ENCODE measurements at places on chromosomes 16 and 17.

DNA sequence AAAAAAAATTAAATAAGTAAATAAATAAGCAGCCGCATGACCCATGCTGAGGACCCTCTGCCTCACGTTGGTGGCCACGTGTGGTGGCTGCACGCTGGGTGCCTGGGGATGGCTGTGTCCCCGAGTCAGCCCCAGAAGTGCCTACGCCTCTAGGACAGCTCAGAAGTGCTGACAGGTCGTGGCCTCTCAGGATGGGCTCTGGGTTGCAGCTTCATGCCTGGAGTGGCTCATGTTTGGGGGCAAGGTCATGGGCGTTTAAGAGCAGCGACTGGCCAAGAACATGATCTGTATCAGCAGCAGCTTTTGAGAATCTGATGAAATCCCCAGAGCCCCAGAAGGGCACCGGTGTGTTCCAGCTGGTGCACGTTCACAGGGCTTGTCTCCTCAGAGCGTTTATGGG, 26.8 kb upstream of the CAPN15 start:
- no peak for DNase-seq

DNA sequence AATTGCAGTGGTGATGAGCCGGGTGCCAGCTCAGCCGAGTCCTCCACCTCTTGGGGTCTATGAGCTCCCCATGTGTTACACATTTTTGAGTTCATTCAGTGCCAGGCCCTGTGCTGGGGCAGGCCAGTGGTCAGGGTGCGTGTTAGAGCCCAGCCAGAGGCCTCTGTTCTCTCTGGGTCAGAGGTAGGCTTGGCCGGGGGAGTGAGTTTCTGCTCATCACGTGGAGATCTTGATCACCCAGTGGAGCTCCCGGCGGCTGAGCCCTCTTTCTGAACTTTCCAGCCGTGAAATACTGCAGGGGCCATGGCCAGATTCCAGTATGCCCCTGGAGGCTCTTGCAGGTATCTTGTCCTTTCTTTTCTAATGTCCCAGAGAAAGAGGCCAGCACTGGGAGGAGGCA, 93.0 kb downstream of the RAP1GAP2 start:
- no peak for DNase-seq

GRCh38 chr17:40452216-40452787, 9.1 kb downstream of the IGFBP4 start:
- DNase-seq: no peak

DNA sequence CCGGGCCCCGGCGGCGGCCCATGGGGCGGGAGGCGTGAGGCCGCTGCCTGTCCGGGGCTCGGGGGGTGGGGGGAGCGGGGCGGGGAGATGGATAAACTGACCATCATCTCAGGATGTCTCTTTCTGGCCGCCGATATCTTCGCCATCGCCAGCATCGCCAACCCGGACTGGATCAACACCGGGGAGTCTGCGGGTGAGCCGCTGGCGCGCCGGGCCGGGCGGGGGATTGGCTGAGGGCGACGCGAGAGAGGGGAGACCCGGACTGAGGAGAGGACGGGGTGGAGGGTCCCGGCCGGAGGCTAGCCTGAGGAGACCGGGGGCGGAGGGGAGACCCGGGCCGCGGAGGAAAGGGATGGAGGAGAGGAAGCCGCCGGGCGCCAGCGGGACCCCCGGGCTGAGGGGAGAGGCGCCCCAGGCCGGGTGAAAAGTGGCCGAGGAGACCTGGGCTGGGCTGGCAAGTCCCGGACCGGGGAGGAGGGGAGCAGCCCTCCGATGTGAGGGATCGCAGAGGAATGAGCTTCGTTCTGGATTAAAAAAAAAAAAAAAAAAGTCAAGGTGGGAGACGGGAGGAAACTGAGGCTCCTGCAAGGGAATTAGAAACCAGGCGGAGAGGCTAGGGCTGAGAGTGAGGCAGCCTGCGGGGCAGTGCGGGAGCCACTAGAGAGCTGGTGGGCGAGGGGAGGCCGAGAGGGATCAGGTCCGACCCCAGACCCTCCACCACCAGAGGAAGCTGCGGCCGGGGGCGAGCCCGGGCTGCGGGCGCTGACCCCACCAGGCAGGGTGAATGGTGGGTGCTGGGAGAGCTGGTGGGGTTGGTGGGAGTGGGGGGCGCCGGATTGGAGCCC, 526 bp downstream of the MOSMO start:
- DNase-seq: no peak

GRCh38 chr16:50303041-50303604, 36.8 kb downstream of the ADCY7 start:
- no peak for DNase-seq

GRCh38 chr17:76193591-76193990, 46.7 kb downstream of the RNF157 start:
- DNase-seq: no peak

- DNase-seq: no peak
These were observed 9.5 kb upstream of the ARL4D start for GRCh38 chr17:43389046-43389947.

DNA sequence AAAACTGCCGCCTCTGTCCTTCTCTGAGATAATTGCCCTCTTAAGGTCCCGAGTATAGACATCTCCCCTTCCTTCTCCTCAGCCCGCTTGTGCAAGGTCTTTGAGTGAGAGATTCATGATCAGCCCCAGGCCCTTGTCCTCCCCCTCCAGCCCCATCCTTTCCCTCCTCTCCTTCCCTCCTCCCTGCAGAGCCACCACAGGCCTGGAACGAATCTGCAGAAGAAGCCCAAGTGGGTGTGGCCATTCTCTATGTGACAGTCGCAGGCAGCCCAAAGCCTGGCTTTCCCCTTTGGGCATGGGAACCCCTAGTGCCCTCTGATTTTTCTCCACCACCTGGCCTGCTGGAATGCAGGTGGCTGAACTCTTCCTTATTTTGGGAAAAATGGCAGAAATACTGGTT, 7.2 kb upstream of the NDRG4 start:
- peak; percentile 6 for DNase-seq

- DNase-seq: no peak
These were observed 487.2 kb downstream of the XYLT1 start for GRCh38 chr16:16983582-16983981.

DNA sequence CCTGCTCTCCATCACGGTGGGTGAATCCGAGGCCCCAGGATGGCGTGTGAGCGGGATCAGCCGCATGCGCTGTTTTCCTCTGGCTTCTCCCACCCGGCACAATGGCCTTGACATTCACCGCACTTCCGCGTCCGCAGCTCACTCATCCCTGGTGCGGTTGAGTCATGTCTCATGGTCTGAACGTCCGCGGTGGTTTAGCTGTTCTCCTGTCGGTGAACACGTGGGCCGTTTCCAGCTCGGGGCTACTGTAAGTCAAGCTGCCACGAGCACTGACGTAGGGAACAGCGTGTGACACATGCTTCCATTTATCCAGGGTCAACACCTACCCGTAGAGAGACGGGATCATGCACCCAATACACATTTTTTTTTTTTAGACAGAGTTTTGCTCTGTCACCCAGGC, 15.3 kb upstream of the CACNA1H start:
- no peak for DNase-seq

GRCh38 chr17:2093349-2093748, 38.4 kb downstream of the HIC1 start:
- DNase-seq: no peak

- no peak for DNase-seq
These were observed 10.1 kb downstream of the TNFRSF13B start for GRCh38 chr17:16961792-16962191.

DNA sequence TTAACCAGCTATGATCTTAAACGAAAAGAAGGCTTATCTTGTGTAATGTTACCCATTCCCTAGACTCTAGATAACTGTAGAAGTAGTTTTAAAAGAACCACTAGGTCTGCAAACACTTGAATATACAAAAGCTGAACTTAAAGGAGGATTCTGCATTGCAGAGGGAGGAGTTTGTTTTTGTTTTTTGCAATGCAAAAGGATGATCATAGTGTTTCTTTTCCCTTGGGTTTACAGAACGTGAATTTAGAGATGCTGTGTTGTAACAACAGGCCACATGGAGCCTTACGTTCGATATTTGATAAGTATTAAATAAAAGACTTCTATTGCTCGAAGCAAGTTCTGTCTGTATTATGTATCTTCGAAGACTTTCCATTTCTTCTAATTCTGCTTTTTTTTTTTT, 77.6 kb downstream of the CHD9 start:
- no peak for DNase-seq

GRCh38 chr16:75774197-75774596, 47.9 kb upstream of the CPHXL start:
- DNase-seq: no peak

- DNase-seq: peak; percentile 17
These were observed 623 bp downstream of the MBTPS1 start for GRCh38 chr16:84115919-84116719.

DNA sequence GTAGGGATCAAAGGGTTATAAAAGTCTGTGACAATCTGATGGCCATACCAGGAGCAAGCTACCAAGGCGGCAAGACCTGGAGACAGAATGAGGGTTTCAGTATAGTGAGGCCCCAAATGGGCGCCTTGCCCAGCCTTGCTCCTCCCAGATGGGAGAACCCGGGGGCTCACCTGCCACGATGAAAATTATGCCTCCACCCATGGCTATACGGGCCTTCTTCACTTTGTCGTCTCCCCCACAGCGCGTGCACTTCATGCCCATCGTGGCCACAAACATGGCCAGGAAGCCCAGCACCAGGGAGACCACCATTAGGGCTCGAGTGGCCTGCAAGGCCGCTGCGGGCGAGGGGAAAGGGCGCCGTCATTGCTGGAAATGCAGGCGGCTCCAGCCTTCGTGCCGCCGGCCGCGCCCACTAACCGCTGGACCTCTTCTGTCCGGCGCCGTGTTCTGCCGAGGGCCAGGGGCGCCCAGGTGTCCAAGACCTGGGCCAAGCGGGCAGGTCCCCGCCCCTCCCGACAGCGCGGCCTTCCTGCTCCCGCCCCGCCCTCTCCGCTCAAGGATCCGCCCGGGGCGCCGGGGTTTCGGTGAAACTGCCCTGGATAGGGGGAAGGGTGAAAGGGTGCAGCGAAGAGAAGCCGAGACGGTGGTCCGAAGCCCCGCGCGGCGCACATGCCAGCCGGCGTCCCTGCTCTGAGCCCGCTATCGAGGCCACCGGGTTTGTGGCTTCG, 1.5 kb downstream of the CLDN7 start:
- DNase-seq: peak; percentile 73

GRCh38 chr17:42403150-42403549, 14.9 kb upstream of the STAT3 start:
- no peak for DNase-seq

DNA sequence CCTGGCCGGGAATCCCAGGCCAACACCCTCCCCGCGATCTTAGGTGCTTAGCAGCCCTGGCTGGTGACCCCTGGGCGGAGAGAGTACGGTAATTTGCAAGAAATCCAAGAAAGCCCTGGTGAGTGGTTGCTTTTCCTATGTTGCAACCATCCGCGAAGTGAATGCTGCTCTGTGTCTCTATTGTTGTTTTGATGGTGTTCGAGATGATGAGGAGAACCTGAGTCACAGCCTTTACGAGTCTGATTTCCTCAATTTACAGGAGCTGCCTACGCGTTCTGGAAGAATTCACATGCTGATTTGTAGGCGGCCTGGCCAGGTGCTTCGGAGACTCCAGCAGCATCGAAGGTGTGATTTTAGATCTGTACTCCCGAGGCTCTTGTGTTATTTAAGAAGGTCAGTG, 63.3 kb downstream of the TMEM235 start:
- no peak for DNase-seq

DNA sequence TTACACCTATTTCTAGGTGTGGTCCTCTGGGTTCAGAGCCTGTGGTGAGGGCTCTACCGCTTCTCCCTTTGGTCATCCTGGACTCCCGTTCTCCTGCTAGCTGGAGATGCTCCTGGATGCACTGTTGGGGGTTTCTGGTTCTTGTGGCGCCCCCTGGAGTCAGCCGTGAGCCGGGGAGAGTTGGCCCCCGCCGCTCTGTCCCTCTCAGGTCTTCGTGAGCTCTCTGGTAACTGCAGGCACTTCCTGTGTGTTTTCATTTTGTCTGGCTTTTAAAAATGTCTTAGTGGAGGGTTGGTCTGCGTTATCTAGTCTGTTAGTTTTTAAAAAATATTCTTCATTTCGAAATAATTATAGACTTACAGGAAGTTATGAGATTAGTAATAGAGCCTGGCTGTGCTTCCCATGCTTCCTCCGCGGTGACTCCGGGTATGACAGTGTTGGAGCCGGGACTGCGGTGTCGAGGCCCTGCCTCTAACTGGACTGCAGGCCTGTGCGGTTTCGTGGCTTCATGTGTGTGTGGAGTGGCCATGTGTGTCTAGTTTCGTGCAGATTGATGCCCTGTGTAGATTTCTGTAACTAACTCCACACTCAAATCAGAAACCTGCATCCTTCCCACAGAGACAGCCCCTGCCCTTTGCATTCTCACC, 78.0 kb upstream of the ZNF750 start:
- no peak for DNase-seq

GRCh38 chr16:47213761-47214440, 70.2 kb upstream of the NETO2 start:
- DNase-seq: no peak

DNA sequence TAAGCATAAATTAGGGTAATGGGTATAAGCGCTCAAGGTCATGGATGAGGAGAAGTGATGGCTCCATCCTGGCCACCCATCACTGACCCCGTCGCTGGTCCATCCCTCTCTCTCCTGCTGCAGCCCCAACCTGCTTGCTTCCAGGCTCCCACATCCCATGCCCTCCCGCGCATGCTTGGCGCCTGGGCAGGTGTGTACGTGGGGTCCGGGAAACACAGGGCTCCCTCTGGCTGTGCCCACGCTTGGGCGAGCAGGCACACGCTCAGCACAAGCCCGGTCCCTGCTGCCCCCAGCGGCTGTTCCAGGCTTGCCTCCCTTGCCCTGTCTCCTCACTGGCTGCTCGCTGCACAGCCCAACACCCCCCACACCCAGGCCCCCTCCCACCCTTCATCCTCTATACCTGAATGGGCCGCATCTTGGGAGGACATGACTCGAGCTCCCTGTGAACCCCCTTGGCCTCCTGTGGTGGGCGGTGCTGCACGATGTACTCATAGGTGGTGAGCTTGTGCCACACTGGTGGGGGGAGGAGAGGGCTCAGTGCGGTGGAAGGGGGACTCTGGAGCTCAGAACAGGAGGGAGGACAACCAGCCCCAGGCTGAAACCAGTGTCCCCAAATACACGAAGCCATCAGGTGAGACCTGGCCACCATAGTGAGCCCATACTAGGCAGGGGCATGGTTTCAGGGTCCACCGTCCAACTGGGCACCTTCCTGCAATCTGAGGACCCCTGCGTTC, 4.7 kb upstream of the TPPP3 start:
- no peak for DNase-seq

DNA sequence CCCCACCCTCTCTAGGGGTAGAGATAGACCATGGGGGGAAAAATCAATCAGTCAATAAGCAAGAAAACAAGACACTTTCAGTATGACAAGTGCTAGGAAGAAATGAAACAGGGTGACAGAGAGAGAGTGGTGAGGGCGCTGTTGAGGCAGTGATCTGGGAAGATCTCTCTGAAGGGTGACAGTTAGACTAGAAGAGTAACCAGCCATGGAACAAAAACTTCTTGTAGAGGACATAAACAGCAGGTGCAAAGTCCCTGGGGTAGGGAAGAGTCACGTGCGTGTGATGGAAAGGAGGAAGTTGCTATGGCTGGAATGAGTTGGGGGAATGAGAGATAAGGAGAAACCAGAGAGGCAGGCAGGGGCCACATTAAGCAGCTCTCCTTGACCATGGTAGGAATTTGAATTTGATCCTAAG, 16.8 kb upstream of the EMP2 start:
- DNase-seq: no peak

GRCh38 chr16:18797746-18798145, 3.6 kb downstream of the ARL6IP1 start:
- no peak for DNase-seq

Data from NCI-H510A (cell line).